ENCODE measurements at places on chromosomes 6 and 20.

DNA sequence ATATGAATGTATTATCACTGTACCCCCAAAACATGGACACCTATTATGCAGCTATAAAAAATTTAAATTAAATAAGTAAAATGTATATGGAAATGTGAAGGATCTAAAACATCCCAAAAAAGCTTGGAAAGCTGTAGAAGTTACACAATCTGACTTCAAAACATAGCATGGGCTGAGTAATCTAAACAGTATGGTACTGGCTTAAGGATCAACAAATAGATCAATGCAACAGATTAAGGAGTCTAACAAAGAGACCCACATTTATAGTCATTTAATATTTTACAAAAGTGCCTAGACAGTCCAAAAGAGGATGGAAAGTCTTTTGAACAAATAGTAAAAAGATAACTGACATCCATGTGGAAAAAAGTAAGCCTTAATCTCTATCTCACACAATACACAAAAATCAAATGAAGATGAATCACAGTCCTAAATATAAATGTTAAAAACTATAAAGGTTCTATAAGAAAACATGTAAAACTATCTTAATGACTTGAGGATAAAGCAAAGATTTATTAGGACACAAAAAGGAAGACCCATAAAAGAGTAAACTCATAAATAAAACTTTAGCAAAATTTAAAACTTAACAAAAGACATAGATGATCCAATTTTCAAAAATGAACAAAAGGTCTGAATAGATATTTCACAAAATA is 46.8 kb downstream of the RANBP9 start:
- no peak for DNase-seq

GRCh38 chr6:49551078-49551865 is 804 bp downstream of the C6orf141 start:
- no peak for DNase-seq

- no peak for DNase-seq
Observed at GRCh38 chr6:36804563-36804962, 34.7 kb downstream of the CPNE5 start.

- no peak for DNase-seq
Observed at GRCh38 chr6:3683331-3683730, 68.2 kb downstream of the PXDC1 start.

DNA sequence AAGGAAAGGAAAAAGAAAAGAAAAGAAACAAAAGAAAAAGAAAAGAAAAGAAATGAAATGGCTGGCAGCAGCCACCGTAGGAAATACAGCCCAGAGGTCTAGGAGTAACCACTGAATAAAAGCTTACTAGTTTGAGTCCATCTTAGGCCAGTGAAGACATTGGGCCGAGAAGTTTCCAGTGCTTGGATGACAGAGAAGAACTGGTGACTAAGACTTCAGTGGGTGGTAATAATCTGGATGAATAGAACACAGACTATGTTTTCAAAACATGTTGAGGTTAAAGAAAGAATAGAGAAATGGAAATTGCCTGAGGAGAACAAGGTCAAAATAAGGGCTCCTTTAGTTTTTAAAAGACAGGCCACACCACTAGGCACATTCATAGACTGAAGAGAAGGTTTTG is 198.8 kb downstream of the ATXN1 start:
- no peak for DNase-seq

DNA sequence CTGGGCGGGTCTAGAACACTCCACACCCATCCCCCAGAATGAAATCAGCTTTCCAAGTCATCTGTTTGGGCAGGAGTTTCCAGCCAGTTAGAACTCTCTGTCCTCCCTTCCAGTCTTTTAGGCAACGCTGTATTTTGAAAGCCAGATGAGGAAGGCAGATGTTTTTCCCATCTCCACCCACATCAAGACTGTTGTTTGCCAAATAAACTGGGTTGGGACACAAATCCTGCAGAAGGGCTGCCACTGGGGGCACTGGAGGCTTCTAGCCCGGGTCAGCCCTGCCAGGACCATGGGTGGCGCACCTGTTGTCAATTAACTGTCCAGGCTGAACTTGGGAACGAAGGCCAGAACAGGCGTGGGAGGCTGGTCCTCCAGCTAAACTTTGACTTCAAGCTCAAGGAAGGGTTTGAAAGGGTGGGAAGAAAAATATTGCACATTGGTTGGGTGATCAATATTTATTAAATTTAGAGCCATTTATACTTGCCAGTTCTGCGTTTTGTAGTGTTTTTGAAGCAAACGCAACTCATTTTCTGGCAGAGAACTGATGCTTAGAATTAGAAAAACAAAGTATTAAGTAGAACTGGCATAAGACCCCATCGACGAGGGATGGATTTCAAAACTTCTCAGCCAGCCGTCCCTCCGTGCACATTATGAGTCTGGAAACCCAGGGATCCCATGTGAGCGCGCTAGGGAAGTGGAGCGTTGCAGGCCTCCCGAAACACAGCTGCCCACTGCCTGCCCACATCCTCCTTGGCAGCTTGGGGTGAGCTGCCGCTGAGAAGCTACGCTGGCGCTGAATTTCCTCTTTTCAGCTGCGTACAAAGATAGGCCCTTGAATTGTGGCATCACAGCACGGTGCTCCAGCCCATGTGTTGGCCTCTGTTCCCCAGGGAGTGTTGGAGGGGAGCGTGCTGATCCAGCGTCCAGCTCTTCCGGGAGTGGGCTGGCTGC is 297.4 kb downstream of the QKI start:
- DNase-seq, result no peak

DNA sequence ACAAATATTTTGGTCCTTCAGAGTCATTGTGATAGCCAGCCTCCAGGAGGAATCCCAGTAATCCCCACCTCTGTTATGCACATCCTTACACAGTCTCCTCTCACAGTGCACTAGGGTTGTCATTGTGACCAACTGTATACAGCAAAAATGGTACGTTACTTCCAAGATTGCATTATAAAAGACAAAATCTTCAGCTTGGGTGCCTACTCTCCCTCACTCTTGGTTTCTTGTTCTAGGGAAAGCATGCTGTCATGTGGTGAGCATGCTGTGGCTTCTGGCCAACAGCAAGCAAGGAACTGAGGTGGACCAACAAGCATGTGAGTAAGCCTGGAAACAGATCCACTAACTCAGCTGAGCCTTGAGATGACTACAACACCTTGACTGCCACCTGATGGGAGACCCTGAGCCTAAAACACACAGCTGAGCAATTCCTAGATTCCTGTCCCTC is 130.1 kb upstream of the DST start:
- no peak for DNase-seq

GRCh38 chr6:137810554-137811120 is 56.4 kb upstream of the TNFAIP3 start:
- no peak for DNase-seq

DNA sequence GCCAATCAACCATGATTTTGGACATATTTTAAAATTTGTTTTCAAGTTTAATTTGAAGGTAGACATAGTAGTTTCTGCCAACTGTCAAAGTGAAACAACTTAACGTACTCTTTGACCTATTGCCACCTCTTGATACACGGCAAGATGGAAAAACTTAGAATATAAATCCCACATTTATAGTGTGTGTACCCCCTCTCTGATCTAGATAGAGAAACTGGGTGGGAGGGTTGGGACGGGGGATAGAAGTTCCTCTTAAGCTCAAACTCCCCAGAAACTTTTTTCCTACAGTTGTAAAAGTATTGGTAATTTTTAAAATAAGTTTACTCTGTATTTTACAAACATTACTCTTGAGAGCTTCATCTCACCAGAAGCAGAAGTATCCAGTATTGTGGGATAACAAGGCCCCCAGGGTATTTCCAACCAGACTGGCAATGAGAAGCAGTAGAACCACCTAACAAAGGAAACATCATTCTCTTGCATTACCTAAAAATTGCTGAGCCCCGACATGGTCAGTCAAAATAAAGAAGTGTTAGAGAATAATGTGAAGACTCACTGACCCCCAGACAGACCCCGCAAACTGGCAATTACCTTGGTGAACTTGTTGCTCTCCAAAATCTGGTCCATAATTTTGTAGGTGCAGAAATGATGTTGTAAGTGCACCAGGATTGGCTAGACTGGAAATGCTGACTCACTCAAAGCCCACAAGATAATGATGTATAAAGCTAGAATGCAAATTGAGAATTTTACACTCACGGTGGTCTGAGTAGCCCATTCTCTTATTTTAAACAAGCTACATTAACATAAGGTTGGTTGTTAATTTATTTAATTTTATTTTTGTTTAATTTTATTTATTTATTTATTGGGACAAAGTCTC is 74.7 kb upstream of the TNFAIP3 start:
- no peak for DNase-seq

DNA sequence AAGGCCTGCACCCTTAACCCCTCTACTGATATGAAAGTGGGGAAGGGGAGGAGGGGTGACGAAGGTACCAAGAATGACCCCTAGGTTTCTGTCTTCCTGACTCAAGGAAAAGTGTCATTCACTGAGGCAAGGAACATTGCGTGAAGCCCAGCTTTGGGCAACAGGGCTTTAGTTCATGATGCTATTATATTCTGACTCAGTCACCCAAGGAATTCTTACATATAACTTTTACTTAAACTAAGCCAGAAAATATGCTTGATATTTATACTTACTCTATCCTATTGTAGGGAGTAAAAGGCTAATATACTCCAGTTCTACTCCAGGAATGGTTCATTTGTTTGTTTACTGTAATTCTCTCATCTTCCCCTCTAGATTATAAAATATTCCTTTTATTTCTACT is 60.5 kb downstream of the DOP1A start:
- no peak for DNase-seq

- DNase-seq, result no peak
Observed at GRCh38 chr20:49591217-49591865, 23.4 kb upstream of the PTGIS start.

- DNase-seq, result no peak
Observed at GRCh38 chr6:124200661-124201060, 397.0 kb downstream of the NKAIN2 start.

DNA sequence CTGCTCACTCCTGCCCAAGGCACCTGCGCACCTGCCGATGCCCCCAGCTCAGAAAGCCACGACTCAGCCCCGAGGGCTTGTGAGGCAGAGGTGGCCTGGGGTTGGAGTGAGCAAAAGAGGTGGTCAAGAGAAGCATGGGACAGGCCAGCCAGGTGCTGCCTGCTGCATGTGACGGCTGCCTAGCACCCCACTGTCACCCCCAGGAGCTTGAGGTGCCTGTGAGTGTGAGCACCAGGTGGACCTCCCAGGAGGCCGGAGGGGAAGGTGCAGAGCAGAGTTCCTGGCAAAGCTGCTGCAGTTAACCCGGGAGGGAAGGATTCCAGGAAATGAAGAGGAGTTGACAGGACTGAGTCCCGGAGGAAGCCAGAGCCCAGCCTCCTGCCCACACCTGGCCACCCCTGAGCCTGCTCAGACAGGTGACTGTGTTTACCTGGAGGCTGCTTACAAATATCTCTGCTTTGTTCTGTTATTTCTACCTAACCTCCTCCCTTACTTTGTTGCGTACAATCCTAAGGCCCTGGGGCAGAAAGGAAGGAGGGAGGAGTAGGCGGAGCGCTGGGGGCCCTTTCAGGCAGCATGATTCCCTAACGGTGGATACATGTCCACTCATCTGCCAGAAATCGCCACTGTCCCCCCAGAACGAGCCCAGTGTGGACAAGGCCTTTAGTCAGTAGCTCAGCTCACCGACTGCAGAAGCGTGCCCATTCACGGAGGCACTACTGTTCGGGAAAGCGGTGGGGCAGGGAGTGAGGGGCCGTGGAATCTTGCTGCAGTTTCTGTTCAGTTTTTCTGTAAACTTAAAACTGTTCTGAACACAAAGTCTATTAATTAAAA is 87.5 kb upstream of the MPC1 start:
- no peak for DNase-seq

DNA sequence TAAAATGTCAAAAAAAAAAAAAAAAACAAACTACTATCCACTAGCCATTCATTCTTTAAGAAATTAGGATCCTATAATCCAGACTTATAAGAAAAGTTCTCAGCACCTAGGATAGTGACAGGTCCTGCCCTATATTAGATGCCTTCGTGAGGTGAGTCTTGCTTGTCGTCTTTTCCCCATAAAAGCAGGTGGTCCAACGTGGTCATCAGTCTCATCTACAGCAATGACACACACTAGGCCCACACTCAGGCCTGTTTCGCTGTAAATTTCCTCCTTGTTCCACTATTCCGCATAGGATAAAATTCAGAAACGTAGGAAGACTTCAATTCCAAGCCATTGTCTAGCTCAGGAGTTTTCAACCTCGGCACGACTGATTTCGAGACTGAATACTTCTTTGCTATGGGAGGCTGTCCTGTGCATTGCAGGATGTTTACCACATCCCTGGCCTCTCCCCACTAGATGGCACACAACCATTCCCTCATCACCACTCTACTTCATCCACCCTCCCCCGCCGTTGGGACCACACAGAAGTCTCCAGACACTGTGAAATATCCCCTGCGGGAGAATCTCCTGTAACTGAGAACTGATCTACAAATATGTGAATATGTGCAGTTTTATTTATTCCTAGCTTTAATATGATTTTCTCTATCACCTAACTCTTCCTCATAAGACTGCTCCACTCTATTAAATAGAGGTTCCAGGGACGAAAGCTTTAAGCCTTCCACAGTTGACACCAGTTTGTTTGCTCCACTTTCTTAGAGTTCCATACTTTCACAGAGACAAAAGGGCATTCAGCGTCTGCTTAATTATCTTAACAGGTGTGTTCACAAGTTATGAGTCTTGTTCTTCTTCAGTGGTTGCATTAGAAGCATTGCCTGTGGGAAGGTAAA is 346.3 kb downstream of the BMP2 start:
- no peak for DNase-seq

GRCh38 chr6:97440590-97441176 is 157.7 kb upstream of the MMS22L start:
- no peak for DNase-seq

GRCh38 chr20:33054381-33054780 is 678 bp downstream of the BPIFB3 start:
- no peak for DNase-seq

GRCh38 chr20:1434571-1435336 is 31.9 kb downstream of the NSFL1C start:
- DNase-seq, result no peak

DNA sequence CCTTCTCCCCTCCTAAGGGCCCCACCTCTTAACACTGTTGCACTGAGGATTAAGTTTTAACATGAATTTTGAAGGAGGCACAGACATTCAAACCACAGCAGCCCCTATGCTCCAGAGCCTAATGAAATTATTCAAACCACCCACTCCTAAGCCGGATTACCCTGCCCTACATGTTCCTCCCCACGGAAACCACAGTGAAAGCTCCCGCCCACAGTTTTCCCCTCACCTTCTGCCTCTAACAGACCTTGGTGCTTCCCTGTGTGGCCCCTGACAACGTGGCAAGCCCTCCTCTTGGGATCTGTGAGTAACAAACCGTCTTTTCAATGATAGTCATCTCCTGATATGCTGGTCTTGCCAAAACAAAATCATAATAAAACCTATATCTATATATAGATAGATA is 74.8 kb downstream of the RIN2 start:
- no peak for DNase-seq
